HFF-Myc (cell line): ENCODE measurements at places on chromosomes 2 and 18.

- DNase-seq: no peak
Observed at GRCh38 chr18:42080340-42080739, 125.3 kb downstream of the PIK3C3 start.

DNA sequence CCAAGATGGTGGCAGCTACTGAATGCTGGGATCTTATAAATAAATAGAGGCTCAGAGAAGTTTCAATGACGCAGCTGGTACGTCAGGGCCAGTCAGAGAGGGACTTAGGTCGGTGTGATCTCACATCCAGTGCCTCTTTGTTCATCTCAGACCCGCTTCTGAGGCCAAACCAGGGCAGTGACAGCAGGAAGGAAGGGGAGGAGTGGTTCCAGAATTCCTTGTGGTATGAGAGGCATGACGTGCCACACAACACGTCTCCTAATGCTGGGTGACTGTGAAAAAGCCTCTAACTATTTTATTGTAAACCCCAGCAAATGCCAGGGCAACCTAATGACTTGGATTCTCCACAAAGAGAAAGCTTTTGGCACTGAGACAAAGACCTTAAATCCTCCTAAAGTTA is 423.3 kb downstream of the LPIN1 start:
- DNase-seq: no peak

DNA sequence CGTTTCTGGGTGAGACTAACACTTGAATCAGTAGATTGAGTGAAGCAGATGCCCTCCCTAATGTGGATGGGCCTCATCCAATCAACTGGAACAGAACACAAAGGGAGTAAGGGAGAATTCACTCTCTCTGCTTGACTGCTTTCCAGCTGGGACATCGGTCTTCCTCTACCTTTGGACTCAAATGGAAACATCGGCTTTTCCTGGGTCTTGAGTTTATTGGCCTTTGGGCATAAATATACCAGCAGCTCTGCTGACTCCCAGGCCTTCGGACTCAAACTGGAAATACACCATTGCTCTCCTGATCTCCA is 311.6 kb downstream of the STK39 start:
- DNase-seq: no peak

DNA sequence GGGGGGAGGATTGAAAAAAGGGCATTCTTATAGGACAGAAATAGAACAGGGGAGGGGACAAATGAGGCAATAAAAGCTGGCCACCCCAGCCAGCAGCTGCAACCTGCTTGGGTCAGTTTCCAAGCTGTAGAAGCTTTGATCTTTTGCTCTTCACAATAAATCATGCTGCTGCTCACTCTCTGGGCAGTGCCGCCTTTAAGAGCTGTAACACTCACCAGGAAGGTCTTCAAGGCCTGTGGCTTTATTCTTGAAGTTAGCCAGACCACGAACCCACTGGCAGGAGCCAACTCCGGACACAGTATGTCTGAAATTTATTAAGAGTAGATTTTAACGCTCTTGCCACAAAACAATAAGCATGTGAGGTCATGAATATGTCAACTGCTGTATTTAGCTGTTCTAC is 649.9 kb upstream of the RAB6C start:
- no peak for DNase-seq

- DNase-seq: no peak
Observed at GRCh38 chr2:154570501-154570900, 128.0 kb upstream of the KCNJ3 start.

DNA sequence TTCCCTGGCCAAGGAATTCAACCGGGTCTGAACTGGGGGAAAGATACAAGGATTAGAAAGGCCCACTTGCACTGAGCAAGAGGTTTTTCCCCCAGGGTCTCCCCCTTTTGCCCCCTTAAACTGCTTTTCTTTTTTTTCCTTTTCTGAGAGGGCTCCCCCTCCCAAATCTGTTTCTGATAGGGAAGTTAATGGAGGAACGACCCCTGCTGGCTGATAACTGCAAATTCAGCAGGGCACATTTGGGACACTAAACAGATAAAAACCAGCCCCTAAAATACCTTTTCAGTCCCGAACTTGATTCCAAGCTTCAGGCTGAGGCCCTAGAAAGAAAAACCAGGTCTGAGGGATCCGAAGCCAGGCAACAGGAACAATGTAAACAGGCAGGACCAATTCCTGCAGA is 1012.4 kb upstream of the CRIM1 start:
- no peak for DNase-seq
